ENCODE measurements at places on chromosomes 7 and 10. TPM values are rescaled to one million over a fixed set of nuclear protein-coding genes. Genes with fewer than 3 reads are reported as not detected.

Gene PRPS1L1
- not detected for total RNA-seq

Gene IDI2
- total RNA-seq, result not detected

Gene CDHR3
- 11.4 TPM for total RNA-seq

Gene NEUROD6
- 653 TPM for total RNA-seq

Gene GFRA1
- 8.2 TPM for total RNA-seq

Gene FAM25A
- total RNA-seq, result not detected

Gene LIMK1
- total RNA-seq, result 15.5 TPM

Gene CNOT4
- 21.6 TPM for total RNA-seq

Gene TRIM50
- not detected for total RNA-seq

Gene STK17A
- total RNA-seq, result 13.0 TPM

Gene OPN4
- total RNA-seq, result not detected

Gene TMEM139
- total RNA-seq, result not detected

Gene ANKRD7
- 12.2 TPM for total RNA-seq

Gene CLRN3
- not detected for total RNA-seq

Gene PSMA2
- total RNA-seq, result 57.9 TPM
